ENCODE measurements at places on chromosomes 12 and 14.

- no peak for DNase-seq
Observed at GRCh38 chr12:69348162-69348938, at the start of gene LYZ. TSS of gene LYZ (plus strand) at chr12:69348381. CDS start at chr12:69348409, 28 bp downstream.

- no peak for DNase-seq
Observed at GRCh38 chr14:70289138-70289537, 70.3 kb downstream of the COX16 start.

DNA sequence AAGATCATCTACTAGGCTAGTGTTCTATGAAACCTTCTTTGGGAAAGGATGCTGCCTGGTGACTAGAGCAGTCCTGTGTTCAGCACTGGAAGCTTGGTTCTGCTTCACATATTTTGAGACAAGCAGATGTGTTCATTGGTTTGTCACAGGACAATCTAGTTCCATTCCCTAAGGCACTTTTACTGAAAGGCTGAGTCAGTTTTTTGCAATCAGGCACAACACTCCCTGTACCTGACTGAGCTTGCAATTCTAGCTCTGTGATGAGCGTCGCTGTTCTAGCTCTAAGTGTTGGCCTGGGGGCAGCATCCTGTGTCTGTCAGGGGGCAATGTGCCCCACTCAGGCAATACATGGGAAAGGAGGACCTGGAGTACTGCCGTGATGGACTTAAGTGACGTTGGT, 144.4 kb downstream of the CAND1 start:
- DNase-seq: no peak

DNA sequence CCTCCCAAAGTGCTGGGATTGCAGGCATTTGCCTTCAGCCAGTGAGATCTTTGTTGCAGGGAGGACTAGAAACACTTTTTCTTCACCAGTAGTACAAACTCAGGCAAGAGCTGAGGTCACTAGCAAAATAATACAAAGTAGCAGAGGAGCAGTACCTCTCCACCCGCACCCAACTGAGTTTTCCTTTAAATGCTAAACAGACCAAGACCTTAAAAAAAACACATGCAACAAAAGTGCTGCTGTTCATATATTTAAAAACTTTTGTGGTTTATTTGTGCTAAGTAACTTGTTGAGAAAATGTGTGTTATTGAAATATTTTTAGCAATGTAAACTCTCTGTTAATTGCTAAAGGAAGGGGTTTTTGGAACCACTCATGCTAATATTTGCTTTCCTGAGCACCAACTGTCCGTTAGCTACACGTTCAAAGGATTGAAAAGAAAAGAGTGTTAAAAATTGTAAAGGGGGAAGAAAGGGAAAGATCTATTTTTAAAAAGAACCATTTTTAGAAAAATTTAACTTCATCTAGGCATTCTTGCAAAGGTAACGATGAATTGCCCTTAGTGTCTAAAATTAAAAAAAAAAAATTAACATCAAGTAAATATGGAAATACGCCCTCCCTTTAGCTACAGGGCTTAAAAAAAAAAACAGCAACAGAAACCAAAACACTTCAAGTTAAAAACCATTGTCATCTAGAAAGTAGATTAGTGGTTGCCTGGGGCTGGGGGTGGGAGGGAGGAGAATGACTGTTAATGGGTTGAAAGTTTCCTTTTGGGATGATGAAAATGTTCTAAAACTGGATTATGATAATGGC, 114.0 kb upstream of the KRAS start:
- DNase-seq: peak; percentile 23

GRCh38 chr12:79617696-79618095, 73.1 kb downstream of the PAWR start:
- DNase-seq: no peak

GRCh38 chr12:16612647-16613046, 6.7 kb upstream of the LMO3 start:
- DNase-seq: no peak

- no peak for DNase-seq
Observed at GRCh38 chr14:54727929-54728328, 161.0 kb downstream of the SAMD4A start.

- no peak for DNase-seq
Observed at GRCh38 chr12:53564941-53565340, 57.7 kb upstream of the NPFF start.

- DNase-seq: no peak
Observed at GRCh38 chr14:78491048-78491447, 320.9 kb downstream of the NRXN3 start.

GRCh38 chr12:49061157-49061650, 610 bp upstream of the KMT2D start:
- DNase-seq: no peak

DNA sequence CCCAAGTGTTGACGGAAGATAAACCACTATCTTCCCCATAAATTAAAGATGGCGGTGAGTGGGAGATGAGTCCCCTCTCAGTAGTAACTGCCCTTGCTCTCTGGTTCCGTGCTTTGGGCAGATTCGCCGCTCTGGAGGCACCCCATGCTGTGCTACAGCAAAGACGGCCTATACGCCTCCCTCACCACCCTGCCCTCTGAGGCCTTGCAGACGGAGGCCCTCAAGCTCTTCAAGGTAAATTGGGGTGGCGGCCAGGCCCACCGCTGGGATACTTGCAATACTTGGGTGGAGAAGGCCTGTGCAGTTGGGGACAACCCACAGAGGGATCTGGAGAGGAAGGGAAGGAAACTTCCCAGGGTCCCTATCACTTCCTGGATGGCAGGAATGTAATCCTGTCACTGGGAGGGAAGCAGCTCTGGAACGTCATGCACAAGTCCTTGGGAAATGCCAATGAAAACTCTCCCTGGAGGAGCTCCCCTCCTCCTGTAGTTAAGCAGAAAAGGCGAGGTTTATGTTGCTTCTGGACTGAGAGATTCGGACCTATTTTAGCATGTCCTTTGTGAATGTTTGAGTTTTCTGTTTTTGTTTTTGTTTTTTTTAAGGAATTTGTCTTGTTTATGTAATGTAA, 22.8 kb downstream of the PIGH start:
- DNase-seq: no peak

DNA sequence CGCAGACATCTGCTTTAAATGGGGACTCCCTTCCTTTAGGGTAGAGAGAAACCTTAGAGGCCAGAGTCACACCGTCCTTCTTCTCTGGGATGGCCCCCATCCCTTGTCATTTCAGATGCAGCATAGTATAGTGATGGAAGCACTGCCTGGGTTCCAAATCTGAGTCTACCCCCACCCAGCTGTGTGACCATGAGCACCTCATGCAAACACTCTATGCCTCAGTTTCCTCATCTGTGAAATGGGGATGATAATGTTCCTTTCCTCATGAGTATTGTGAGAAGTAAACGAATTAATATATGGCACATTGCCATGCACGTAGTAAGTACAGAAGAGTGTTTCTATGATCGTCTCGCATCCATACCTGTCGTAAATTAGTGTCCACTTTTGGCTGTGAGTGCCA, 241.9 kb downstream of the SLC41A2 start:
- no peak for DNase-seq

DNA sequence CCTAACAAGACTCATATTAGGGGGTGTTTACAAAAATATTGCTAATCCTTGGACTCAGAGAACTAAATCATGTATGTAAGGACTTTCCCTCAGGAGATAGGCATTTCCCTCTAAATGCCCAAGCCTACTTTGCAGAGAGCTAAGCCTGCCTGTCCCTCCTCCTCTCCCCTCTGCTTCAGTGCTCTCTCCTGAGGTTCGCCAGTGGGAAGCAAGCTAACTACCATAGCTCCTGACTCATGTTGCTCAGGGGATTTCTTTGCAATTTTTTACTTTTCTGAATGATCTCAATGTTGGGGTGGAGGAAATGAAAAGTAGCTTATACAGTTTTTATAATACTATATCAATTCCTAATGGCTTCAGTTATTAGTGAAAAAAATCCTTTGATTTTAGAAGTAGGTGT, 29.6 kb downstream of the IFT43 start:
- DNase-seq: no peak

DNA sequence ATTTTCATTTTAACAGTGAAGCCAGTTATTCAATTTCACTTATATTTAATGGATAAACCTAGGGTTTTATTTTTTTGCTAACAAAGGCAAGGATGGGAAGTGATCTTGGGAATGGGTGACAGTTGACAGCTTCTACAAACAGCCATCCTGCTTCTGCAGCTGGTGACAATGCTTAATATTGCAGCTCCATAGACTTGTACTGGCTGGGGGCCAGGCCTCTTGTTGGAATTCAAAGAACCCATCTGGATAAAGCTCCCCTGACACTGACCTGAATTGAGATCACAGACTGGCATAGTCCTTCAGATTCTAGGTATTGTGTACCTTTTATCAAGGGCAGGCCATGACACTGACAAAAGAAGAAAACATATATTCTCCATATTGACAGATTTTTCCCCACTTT, 664.6 kb upstream of the FOXG1 start:
- no peak for DNase-seq
